ENCODE measurements at places on chromosomes 3 and 15. TPM values are rescaled to one million over a fixed set of nuclear protein-coding genes. Genes with fewer than 3 reads are reported as not detected.

The C3orf49 gene
- not detected for total RNA-seq

- no peak overlapping the region for H3K4me3 ChIP-seq
- H3K27me3 ChIP-seq, result no peaks in the 10 kb centered on the region
- H3K36me3 ChIP-seq, result no peaks in the 10 kb centered on the region
Observed at GRCh38 chr15:27327467-27328025, 356.6 kb downstream of the GABRG3 start.

GRCh38 chr15:75034615-75035014 lies 11.2 kb downstream of the PPCDC start:
- H3K4me1 ChIP-seq, result no peaks in the 10 kb centered on the region
- DNase-seq, result no peak
- H3K27me3 ChIP-seq, result no peaks in the 10 kb centered on the region
- no peak overlapping the region for H3K27ac ChIP-seq

GRCh38 chr3:9347887-9348286 lies 15.0 kb upstream of the THUMPD3 start:
- H3K4me3 ChIP-seq, result no peak overlapping the region
- no peak overlapping the region for H3K27ac ChIP-seq
- H3K4me1 ChIP-seq, result no peaks in the 10 kb centered on the region
- DNase-seq, result no peak
- H3K27me3 ChIP-seq, result no peaks in the 10 kb centered on the region
- H3K36me3 ChIP-seq, result no peaks in the 10 kb centered on the region

The FGF7 gene
- 14.1 TPM for total RNA-seq

The SLC28A1 gene
- 111 TPM for total RNA-seq

- no peaks in the 10 kb centered on the region for H3K4me1 ChIP-seq
- no peaks in the 10 kb centered on the region for H3K36me3 ChIP-seq
- no peak overlapping the region for H3K27ac ChIP-seq
- H3K4me3 ChIP-seq, result no peak overlapping the region
- no peak for DNase-seq
- no peaks in the 10 kb centered on the region for H3K27me3 ChIP-seq
Observed at GRCh38 chr3:27596334-27596841, 112.2 kb upstream of the SLC4A7 start.

The AP3B2 gene
- 1.2 TPM for total RNA-seq

The UBE2E2 gene
- 7.1 TPM for total RNA-seq

DNA sequence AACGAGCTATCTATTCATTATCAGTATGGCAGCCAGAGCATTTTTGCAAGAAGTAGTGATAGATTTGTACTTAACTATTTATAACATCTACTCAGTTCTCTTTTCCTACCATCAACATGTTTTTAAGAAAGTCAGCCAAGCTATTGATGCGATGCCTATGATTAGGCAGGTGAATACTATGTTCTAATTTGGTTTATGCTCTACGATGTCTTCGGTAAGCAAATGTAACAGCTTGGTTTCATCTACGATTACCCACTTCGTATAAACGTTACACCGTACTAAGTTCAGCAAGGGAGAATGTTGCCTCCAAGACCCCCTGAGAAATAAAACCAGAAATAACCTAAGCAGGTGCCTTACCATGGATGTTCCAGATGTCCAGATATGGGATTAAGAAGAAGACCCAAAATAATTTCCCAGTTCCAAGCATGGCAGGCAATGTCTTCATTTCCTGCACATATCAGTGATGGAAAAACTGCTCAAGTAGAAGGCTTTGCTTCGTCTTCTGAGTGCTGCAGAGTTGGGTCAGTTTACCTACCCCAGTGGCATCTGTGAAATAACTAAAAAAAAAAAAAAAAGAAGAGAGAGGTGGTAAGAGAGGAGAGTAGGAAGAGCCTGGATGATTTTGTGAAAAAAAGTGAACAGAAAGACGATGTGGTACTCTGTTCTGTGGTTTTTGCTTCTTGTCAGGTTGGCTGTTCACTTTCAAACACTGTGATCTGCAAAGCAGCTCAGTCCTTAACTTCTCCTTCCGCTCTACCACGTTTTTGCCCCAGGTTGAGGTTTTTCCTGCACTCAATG lies at the start of gene BTLA:
Gene BTLA, minus strand, starts transcription at position 559 of the 798 bp plus-strand sequence. Its CDS starts 114 bp downstream, at position 445.
- no peak for DNase-seq
- no peaks in the 10 kb centered on the region for H3K27me3 ChIP-seq

DNA sequence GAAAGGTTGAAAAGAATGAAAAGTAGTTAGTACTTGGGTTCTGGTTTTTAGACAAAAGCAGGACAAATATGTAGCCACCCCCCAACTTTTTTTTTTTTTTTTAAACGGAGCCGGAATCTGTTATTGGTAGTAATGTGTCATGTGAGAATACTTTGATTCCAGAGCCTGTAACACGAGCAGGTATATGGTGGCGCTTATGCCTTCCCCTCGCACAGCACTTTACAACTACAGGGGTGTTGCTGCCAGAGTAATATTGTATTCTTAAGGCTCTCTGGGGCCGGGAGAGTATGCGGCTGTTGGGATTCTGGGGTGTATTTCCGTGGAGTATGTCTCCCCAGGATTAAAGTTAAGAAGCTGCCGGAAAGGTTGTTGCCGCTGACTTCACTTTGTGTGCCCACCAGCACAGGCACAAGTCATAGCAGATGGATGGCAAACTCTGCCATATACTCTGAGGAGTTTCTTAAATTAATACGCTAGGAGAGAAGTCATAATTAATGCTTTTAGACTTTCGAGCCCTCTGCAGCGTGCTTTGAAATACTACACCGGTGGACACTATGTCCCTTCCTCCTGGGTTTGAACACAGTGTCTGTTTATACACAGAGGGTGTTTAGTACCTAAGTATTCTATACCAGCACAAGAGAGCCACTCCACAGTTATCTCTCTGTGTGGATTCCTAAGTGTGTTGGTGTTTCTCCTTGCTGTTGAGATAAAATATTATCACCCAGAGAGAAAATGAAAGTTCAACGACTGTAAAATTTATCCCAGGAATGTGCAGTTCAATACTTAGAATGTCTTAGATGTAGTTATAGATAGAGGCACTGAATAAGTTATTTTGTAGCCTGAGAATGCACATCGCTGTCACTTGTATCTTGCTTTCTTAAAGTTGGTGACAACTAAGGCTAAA lies 1.4 kb downstream of the MBNL1 start:
- H3K4me1 ChIP-seq, result peaks cover 43% of the 10 kb centered on the region
- no peaks in the 10 kb centered on the region for H3K36me3 ChIP-seq
- H3K27me3 ChIP-seq, result no peaks in the 10 kb centered on the region
- peak overlapping the region; percentile 99 for H3K27ac ChIP-seq
- H3K4me3 ChIP-seq, result peak overlapping the region; percentile 83

- H3K4me1 ChIP-seq, result no peaks in the 10 kb centered on the region
- H3K27me3 ChIP-seq, result no peaks in the 10 kb centered on the region
- no peak for DNase-seq
- no peak overlapping the region for H3K4me3 ChIP-seq
Observed at GRCh38 chr3:28291577-28291976, 50.2 kb downstream of the CMC1 start.

DNA sequence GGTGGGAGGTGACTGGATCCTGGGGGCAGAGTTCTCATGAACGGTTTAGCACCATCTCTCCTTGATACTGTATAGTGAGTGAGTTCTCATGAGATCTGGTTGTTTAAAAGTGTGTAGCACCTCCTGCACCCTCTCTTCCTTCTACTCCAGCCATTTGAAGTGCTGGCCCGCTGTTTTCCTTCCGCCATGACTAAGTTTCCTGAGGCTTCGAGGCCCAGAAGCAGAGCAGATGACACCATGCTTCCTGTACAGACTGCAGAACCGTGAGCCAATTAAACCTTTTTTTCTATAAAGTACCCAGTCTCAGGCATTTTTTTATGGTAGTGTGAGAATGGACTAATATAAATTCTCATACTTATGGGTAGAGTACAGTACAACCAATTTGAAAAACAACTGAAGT lies 123.6 kb upstream of the BHLHE40 start:
- DNase-seq, result no peak
- no peaks in the 10 kb centered on the region for H3K36me3 ChIP-seq
- no peak overlapping the region for H3K4me3 ChIP-seq

The SNTN gene
- not detected for total RNA-seq

DNA sequence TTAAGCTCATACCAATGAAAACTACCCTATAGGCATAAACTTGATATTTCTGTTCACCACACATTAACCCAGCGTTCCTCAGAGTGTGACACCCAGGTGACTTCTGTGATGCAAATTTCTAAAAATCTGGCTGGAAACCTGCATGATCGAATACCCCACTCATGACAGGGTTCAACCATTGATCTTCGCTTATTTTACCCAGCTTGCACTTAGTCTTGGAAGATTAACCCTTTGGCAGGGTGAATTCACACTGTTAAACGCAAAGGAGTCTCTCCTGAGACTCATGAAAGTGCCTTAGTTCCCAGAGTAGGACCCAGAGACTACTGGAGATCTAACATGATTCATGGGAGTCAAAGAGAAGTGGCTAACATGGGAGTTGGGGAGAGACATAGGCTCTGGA lies 391.6 kb downstream of the MECOM start:
- no peak for DNase-seq
- no peak overlapping the region for H3K27ac ChIP-seq
- H3K4me1 ChIP-seq, result no peaks in the 10 kb centered on the region
- peak overlapping the region; percentile 43 for H3K4me3 ChIP-seq

The CCDC9B gene
- 23.1 TPM for total RNA-seq

The SLC22A14 gene
- total RNA-seq, result 5.0 TPM

GRCh38 chr15:28112101-28112760 lies 13.1 kb upstream of the OCA2 start:
- no peak for DNase-seq
- no peaks in the 10 kb centered on the region for H3K36me3 ChIP-seq
- H3K27me3 ChIP-seq, result no peaks in the 10 kb centered on the region
- no peak overlapping the region for H3K4me3 ChIP-seq
- H3K4me1 ChIP-seq, result no peaks in the 10 kb centered on the region
- no peak overlapping the region for H3K27ac ChIP-seq

- peaks cover 11% of the 10 kb centered on the region for H3K4me1 ChIP-seq
- H3K4me3 ChIP-seq, result no peak overlapping the region
- H3K27ac ChIP-seq, result peak overlapping the region; percentile 51
- peak; percentile 91 for DNase-seq
- no peaks in the 10 kb centered on the region for H3K36me3 ChIP-seq
- H3K27me3 ChIP-seq, result no peaks in the 10 kb centered on the region
Observed at GRCh38 chr15:75349851-75350588, 3.2 kb downstream of the NEIL1 start.

DNA sequence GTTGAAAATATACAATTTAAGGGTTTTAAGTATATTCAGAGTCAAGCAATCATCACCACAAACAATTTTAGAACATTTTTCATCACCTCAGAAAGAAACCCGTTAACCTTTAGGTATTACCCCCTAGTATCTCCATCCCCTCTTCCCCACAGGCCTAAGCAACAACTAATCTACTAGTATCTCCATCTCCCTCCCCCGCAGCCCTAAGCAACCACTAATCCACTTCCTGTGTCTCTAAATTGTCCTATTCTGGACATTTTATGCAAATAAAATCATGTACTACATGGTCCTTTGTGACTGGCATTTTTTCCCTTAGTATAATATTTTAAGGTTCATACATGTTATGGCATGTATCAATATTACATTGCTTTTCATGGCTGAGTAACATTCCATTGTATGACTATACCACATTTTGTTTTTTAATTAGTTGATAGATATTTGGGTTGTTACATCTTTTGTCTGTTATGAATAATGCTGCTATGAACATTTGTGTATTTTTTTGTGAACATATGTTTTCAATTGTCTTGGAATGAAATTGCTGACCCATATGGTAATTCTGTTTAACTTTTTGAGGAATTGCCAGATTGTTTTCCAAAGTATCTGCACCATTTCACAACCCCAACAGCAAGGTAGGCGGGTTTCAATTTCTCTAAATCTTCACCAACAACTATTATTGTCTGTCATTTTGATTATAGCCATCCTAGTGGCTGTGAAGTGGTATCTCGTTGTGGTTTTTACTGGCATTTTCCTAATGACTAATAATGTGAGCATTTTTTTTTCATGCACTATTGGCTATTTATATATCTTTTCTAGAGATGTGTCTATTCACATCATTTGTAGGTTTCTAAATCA lies 215.6 kb upstream of the CD96 start:
- H3K27me3 ChIP-seq, result no peaks in the 10 kb centered on the region
- H3K36me3 ChIP-seq, result no peaks in the 10 kb centered on the region
- H3K4me1 ChIP-seq, result no peaks in the 10 kb centered on the region
- no peak overlapping the region for H3K27ac ChIP-seq
- no peak overlapping the region for H3K4me3 ChIP-seq

GRCh38 chr3:12388185-12388584 lies 96.1 kb upstream of the TSEN2 start:
- DNase-seq, result no peak
- H3K4me3 ChIP-seq, result no peak overlapping the region
- H3K27me3 ChIP-seq, result no peaks in the 10 kb centered on the region
- H3K4me1 ChIP-seq, result peaks cover 8% of the 10 kb centered on the region
- no peak overlapping the region for H3K27ac ChIP-seq
- H3K36me3 ChIP-seq, result no peaks in the 10 kb centered on the region

- DNase-seq, result no peak
- H3K4me1 ChIP-seq, result no peaks in the 10 kb centered on the region
- H3K27ac ChIP-seq, result no peak overlapping the region
- H3K27me3 ChIP-seq, result no peaks in the 10 kb centered on the region
- H3K36me3 ChIP-seq, result no peaks in the 10 kb centered on the region
Observed at GRCh38 chr3:189158034-189158433, 13.7 kb upstream of the TPRG1 start.

GRCh38 chr15:33341953-33342352 lies 31.2 kb downstream of the RYR3 start:
- H3K27me3 ChIP-seq, result no peaks in the 10 kb centered on the region
- H3K4me3 ChIP-seq, result no peak overlapping the region
- no peak overlapping the region for H3K27ac ChIP-seq
- no peaks in the 10 kb centered on the region for H3K36me3 ChIP-seq
- H3K4me1 ChIP-seq, result no peaks in the 10 kb centered on the region
